ENCODE measurements at places on chromosomes 11 and 22.

GRCh38 chr11:32779136-32779535 is 15.3 kb downstream of the CCDC73 start:
- DNase-seq = no peak

GRCh38 chr11:110979696-110980095 is 265.8 kb upstream of the POU2AF2 start:
- DNase-seq = no peak

- no peak for DNase-seq
Measured at GRCh38 chr11:34825315-34825669, 90.9 kb downstream of the APIP start.

DNA sequence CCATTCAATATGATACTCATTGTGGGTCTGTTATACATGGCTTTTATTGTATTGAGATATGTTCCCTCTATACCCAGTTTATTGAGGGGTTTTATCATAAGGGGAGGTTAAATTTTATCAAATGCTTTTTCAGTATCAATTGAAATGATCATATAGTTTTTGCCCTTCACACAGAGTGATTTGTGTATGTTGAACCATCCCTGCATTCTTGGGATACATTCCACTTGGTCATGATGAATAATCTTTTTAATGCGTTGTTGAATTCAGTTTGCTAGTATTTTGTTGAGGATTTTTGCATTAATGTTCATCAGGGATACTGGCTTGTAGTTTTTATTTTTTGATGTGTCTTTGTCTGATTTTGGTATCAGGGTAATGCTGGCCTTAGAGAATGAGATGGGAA is 98.0 kb downstream of the ATG16L2 start:
- DNase-seq = no peak

GRCh38 chr11:115769891-115770290 is 265.7 kb upstream of the CADM1 start:
- DNase-seq = no peak

DNA sequence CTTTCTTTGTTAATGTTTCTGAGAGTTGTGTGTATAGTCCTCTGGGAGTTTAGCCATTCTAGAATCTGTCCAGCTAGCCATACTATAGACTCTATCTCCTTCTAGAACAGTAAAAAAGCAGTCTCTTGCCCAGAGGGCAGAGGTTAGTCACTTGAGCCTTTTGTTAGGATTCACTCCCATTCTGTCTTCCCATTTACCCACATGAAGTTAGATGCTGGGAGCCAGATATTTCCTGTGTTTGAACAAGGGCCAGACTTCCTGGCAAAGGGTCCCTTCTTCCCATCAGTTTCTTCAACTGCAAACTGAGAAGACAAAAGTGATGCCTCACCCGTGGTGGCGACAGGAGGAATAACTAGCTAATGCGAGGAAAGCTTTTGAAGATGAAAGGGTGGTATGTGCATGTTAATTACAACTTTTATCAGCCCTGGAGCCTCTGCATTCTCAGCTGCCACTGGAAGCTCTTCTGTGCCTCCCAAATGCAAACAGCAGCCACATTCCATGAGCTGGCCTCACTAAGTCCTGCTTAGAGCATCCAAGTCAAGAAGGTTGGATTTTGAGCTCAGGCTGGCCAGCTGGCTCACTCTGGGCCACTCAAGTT is 12.8 kb downstream of the CD44 start:
- DNase-seq = no peak

- DNase-seq = no peak
Measured at GRCh38 chr22:22802339-22802970, 85.2 kb upstream of the IGLL5 start.

DNA sequence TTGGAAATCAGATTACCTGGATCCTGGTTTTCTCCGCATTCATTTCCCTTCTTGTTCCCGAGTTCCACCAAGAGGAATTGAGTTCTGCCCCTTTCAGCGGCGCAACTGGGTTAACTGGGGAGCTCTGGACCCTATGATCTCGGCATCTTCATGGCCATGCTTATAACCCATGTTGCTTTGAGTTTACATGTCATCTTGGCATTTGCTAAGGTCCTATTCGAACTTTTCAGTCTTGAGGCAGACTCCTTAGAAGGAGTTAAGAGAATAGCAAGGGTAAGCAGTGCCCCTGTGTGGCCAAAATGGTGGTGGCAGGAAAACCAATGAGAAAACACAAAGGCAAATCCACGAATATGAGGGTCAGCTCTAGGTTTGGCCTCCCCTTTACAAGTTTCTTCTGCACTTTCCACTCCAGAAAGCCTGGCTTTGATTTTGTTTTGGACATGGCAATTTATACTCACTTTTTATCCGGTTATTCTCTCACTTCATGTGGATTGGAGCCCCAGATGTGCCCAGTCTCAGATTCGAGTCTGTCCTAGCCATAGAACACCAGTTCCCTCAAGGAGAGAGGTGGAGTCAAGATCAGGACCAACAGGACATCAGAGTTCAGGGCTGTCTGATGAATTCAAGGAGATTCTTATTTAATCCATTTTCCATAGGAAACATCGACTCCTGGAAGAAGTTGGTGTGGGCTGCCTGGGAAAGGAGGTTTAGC is 55.3 kb upstream of the FBXO3 start:
- DNase-seq = peak; percentile 77

DNA sequence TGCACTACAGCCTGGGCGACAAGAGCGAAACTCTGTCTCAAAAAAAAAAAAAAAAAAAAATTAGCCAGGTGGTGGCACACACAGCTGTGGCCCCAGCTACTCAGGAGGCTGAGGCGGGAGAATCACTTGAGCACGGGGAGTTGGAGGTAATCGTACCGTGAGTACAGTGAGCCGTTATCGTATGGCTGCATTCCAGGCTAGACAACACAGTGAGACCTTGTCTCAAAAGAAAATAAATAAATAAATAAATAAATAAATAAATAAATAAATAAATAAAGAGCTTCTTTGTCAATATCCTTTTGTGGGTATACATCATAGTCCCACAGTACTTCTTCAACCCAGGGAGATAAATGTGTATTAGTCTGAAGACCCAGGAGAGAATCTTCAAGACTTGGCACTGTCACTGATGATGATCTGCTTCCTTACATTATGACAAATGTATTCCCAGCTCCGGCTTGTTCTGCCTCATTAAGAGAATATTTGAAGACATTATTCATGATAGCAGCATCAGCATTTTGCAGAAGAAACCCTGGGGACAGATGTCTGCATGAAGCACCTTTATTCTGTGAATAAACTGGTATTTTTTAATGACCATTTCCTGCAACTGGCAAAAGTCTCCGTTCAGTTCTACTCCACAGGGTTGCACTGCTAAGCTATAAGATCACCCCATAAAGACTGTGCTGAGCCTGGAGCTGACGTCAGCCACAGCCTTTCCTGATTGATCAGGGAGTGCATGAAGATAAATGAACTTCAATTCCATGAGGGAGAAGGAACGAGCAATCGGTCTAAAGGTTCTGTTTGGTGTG is 1.6 kb upstream of the ACY3 start:
- no peak for DNase-seq

DNA sequence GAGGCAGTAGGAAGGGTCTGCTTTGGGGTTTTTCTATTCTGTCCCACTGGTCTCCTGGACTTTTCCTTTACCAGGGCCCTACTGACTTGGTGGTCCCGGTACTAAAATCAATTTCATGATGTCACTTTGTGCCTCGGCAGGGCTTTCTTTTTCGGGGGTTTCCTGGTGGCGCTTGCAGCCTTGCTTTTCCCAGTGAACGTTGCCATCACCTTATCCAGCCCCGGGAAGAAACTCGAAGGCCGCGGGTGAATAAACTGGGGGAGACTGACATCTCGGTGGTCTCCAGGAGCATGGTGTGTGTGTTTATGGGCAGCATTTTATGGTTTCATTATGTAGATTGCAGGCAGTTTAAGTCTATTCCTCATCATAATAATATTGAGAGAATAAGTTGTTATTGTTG is 84.4 kb downstream of the KCNQ1 start:
- no peak for DNase-seq

GRCh38 chr11:73647459-73648100 is 1.2 kb downstream of the PLEKHB1 start:
- DNase-seq = peak; percentile 85

DNA sequence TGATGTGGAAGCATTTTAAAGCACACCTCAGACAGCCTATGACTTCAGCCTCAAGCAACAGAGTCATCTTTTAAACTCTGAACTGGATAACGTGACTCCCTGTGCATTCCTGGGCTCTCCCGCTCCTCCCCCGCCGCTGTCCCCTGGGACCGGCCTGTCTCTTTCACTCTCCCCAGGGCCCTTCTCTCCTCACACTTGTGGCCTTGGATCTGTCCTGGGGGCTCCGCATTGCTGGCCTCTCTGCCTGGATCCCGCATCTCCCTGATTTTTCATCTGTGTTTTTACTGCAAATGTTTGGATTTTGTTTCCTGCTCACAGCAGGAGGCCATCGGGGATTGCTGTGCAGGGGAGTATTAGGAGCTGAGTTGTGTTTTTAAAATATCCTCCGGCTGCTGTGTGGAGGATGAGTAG is 15.4 kb downstream of the C11orf24 start:
- peak; percentile 82 for DNase-seq

DNA sequence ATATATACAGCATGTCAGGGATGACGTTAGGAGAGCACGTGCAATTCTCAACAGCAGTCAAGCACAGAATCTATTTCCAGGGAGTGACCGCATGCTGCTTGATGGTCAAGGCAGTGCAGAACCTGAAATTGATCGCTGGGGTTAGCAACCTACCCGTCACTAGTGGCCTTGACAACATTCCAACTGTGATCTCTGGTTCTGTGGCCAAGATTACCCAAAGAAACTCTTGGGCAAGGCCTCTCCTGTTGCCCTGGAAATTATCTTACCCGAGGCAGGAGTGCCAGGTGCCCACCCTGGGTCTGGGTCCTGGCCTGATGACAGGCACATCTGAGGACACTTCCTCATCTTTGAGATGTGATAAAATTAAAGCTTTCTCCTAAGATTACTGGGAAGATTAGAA is 2.2 kb downstream of the TM7SF2 start:
- no peak for DNase-seq

DNA sequence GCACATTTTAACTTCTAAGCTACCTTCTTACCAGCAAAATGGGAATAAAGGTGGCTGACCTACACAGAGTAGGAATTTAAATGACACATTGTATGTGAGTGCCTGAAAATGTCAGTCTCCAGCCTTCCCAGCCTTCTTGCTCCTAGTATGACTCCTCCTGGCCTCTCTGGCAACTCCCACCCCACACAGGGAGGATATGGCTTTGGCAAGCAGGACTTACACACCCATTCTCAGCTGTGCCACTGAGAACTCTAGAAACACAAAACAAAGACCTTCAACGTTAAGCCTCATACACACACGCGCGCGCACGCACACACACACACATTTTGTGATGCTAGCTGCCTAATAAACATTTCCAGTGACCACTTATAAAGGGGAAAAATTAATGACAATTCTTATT is 65.8 kb downstream of the PACSIN2 start:
- peak; percentile 48 for DNase-seq

DNA sequence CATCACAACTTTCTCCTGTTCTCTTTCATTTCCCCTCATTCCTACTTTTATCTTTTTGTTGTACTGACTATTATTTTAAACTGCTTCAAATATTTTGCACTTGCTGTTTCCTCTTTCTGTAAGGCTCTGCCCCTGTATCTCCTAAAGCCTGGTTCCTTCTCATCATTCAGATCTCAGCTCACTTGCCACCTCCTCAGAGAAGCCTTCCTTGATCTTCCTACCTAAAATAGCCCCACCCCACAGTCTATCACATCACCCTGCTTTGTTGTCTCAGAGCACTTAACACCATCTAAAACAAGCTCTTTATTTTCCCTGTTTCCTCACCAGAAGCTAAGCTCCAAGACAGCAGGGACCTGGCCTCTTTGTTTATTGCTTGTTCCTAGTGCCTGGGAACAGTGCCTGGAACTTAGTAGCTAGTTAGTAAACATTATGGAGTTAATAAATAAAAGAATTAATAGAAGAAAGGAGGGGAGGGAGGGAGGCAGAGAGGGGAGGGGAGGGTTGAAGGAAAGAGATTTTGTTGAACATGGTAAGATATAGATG is 2.5 kb upstream of the STK33 start:
- no peak for DNase-seq

DNA sequence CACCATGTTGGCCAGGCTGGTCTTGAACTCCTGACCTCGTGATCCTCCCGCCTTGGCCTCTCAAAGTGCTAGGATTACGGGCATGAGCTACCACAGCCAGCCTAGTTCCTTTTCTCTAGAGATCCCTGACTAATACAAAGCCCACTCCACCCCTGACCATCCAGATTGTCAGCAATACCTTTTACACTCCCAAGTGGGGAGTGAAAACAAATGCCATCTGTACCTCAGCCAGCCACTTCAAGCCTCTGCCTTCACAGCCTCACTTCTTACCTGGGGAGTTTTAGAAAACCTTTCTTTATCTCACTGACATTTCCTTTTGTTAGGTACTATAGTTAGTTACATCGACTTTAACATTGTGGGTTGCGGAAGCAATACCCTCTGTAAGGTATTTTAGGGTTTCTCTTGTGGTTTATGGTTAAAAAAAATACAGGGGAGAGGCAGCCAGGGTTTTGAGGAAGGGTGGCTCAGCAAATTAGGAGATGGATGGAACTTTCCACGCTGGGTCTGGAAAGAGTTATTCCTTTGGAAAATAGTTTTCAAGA is 8.9 kb downstream of the TOM1 start:
- no peak for DNase-seq

GRCh38 chr11:97087419-97087818 is 697.6 kb downstream of the JRKL start:
- DNase-seq = no peak
